ENCODE measurements at places on chromosomes 3 and 15.

DNA sequence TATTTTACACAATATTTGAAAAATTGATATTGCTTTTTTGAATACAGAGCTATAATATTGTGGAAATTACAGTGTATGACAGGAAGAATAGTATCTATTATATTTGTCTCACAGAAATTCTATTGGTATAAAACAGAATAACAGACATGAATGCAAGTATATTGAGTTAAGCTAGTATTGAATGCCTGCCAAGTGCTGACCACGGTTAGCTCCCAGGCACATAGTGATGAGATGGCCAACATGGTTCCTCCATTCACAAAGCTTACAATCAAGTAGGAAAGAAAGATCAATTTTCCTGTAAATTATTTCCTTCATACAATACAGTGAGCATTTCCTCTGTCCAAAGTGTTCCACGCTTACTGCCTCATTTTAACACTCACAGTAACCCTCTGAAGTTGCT lies 67.6 kb downstream of the TP63 start:
- H3K4me1 ChIP-seq, result no peaks in the 10 kb centered on the region
- H3K36me3 ChIP-seq, result no peaks in the 10 kb centered on the region
- no peak overlapping the region for H3K27ac ChIP-seq
- H3K27me3 ChIP-seq, result no peaks in the 10 kb centered on the region
- H3K4me3 ChIP-seq, result no peak overlapping the region
- DNase-seq, result no peak

DNA sequence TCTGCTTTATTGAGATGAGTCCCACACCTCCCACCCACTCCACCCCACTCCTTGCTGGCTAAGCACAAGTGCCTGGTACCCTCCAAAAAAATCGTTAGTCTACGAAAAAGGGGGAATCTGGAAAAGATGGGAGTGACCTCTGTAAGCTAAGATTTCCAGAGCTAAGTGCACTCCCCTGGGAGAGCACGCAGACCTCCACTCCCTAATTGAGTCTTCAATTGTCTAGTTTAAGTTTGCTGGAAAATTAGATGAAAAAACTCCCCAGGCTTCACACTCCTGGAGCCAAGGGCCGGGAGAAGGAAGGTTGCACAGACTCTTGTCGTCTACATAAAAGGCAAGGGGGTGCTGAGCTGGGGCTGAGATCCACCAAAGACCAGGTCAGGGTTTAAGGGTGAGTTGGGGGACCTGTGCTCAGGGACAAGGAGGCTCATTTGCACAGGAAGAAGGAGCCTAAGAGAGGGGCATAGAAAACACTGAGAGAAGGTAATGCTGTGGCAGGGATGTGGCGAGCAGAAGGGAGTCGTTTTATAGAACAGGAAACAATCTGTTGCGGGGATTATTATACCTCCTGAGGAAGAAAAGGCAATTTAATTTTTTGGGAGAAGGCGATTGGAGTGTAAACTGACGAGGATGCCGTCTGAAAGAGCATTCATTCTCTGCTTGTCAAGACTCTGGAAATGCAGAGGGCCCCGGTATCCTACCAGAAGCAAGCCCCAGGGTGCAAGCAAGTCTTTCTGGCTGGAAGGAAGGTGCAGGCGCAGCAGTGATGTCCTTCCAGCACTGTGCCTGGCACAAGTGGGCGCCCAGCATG lies 126.5 kb upstream of the DLG1 start:
- peaks cover 8% of the 10 kb centered on the region for H3K4me1 ChIP-seq
- H3K36me3 ChIP-seq, result no peaks in the 10 kb centered on the region
- no peak overlapping the region for H3K27ac ChIP-seq

DNA sequence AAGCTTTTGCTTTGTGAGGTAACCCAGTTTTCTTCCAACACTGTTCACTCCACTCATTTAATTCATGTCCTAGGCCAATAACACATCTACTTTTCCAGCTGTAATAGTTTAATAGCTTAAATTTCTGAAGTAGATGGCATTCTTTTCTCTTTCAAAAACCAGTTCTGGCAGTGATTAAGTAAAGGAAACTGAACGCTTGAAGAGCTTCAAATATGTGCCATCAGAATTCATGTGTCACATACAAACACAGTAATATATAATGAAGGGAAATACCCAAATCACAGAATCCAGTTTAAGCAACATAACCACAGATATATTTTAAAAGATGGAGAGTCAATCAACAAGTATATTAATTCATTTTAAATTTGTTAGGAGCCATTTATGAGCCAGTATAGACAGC lies 91.0 kb downstream of the TNIK start:
- DNase-seq, result no peak
- H3K36me3 ChIP-seq, result no peaks in the 10 kb centered on the region
- H3K4me1 ChIP-seq, result no peaks in the 10 kb centered on the region
- H3K27ac ChIP-seq, result no peak overlapping the region
- H3K27me3 ChIP-seq, result no peaks in the 10 kb centered on the region

DNA sequence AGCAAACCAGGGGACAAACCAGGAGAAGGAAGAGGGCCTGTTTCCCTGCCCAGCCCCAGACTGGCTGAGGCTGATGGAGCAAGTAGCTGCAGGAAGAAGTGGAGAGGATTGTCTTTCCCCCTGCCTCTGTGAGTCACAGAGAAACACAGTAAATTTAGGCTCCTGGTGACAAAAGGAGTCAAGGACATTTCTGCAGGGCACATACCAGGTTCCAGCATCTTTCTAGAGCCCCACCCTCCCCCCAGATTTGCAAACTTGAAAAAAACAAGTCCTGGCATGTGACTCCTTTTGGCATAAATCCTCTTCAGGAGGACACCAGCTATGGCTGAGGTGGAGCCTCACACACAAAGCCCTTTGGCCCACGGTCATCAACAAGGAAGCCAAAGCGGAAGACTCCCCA lies 17.8 kb downstream of the PLD1 start:
- H3K4me1 ChIP-seq, result no peaks in the 10 kb centered on the region
- no peaks in the 10 kb centered on the region for H3K36me3 ChIP-seq
- H3K27ac ChIP-seq, result no peak overlapping the region
- no peaks in the 10 kb centered on the region for H3K27me3 ChIP-seq
- no peak for DNase-seq
- no peak overlapping the region for H3K4me3 ChIP-seq

GRCh38 chr3:160049038-160049437 lies 60.4 kb downstream of the IL12A start:
- no peaks in the 10 kb centered on the region for H3K4me1 ChIP-seq
- H3K4me3 ChIP-seq, result no peak overlapping the region
- H3K27me3 ChIP-seq, result no peaks in the 10 kb centered on the region

GRCh38 chr15:59170295-59171066 lies 36.2 kb upstream of the LDHAL6B start:
- no peak for DNase-seq
- peaks cover 83% of the 10 kb centered on the region for H3K36me3 ChIP-seq
- H3K27me3 ChIP-seq, result no peaks in the 10 kb centered on the region
- no peak overlapping the region for H3K27ac ChIP-seq
- peaks cover 13% of the 10 kb centered on the region for H3K4me1 ChIP-seq
- no peak overlapping the region for H3K4me3 ChIP-seq

DNA sequence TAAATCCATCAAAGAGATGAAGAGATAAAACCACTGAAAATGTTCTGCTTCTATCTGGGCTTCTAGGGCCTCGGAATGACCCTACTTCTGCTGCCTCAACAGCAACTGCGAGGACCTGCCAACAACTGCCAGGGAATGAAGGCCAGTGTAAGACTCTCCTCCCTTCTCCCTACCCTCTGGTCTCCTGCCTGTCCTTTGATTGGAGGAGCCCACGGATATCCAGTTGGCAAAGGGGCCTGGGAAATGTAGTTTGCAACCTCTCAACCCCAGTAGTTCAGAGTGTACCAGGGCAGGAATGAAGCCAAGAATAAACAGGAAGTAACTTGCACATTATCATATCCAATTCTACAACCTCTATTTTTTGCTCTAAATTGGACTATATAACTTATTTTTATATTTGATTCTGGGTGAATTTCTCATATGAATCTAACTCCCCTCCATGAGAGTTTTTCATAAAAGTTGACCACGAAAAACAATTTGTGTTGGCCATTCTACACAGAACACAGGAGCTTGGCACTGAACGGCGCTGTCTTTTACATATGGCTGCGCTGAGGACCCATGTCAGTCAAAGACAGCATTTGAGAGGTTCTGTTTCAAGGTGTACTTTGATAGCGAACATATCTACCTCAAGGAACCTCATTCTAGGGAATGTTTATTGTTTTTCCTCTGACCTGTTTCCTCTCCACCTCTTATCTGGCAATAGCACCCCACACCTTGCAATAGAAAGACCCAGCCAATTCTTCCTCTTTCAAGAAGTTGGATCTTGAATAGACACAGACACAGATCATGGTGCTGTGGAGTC lies 91.1 kb upstream of the RNF7 start:
- no peak overlapping the region for H3K4me3 ChIP-seq
- no peaks in the 10 kb centered on the region for H3K36me3 ChIP-seq
- H3K27ac ChIP-seq, result no peak overlapping the region
- H3K4me1 ChIP-seq, result no peaks in the 10 kb centered on the region
- DNase-seq, result no peak

Measured in activated B cell treated with CpG ODN at 0.5 μM for 24 hours (primary cell).